ENCODE measurements at places on chromosomes 1 and 21. TPM values are rescaled to one million over a fixed set of nuclear protein-coding genes. Genes with fewer than 3 reads are reported as not detected.
A peak's percentile ranks its signal among the peaks of the same experiment; 100 is the strongest.

DNA sequence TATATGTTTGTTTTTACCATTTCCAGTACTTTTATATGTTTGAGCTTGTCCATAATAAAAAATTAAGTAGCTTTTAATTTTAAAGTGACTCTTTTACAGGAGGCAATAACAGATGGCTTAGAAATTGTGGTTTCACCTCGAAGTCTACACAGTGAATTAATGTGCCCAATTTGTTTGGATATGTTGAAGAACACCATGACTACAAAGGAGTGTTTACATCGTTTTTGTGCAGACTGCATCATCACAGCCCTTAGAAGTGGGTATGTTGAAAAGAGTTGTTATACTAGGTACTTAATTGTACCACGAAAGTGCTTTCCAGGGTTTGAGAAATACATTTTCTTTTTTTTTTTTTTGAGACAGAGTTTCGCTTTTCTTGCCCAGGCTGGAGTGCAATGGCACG, 46.1 kb downstream of the RNF2 start:
- H3K36me3 ChIP-seq = peaks cover 36% of the 10 kb centered on the region
- peaks cover 1% of the 10 kb centered on the region for H3K4me1 ChIP-seq
- no peak overlapping the region for H3K4me3 ChIP-seq
- no peak for DNase-seq
- H3K27ac ChIP-seq = no peak overlapping the region

DNA sequence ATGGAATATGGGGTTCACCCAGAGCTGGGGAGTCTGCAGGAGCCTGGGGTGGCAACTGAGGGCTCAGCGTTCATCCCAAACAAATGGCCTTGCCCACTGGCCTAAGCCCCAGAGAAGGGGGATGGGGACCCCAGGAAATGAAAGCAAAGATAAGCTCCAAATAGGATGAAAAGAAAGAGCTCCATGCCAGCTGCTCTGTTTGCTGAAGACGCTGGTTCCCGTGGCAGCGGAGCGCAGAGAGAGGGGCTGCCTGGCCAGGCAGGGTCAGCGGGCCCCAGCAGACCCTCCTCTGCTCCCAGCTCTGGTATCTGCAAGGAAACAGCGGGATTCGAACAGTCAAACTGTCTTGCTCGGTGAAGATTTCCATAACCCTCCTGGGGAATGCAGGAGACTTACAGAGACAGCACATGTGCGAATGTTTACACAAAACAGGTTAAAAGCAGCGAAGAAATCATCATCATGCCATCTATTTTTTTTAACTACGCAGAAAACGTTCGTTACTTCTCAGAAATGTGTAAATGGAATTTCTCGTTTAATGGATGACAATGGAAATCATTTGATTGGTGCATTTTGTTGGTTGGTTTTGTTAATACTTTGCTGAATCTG, 94.4 kb downstream of the PDE9A start:
- no peak overlapping the region for H3K27ac ChIP-seq
- H3K4me3 ChIP-seq = no peak overlapping the region
- H3K4me1 ChIP-seq = peaks cover 22% of the 10 kb centered on the region
- H3K36me3 ChIP-seq = no peaks in the 10 kb centered on the region
- no peak for DNase-seq
- no peaks in the 10 kb centered on the region for H3K27me3 ChIP-seq

DNA sequence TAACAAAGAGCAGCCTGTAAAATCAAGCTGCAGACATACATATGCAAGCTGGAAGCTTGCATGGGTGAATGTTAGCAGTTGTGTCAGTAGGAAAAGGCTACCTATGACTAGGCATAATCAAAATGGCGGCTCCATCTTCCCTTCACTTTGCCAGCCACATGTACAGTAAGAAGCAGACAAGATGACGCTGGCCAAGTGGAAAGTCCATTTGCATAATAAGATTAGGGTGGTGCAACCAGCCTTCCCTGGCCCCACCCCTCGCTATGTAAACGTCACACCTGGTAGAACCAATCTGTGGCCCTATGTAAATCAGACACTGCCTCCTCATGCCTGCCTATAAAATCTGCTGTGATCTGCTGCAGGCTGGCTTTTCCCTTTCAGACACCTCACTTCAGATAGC, 171.9 kb upstream of the USP25 start:
- H3K27ac ChIP-seq = no peak overlapping the region
- H3K4me3 ChIP-seq = no peak overlapping the region
- DNase-seq = no peak
- H3K36me3 ChIP-seq = peaks cover 2% of the 10 kb centered on the region

DNA sequence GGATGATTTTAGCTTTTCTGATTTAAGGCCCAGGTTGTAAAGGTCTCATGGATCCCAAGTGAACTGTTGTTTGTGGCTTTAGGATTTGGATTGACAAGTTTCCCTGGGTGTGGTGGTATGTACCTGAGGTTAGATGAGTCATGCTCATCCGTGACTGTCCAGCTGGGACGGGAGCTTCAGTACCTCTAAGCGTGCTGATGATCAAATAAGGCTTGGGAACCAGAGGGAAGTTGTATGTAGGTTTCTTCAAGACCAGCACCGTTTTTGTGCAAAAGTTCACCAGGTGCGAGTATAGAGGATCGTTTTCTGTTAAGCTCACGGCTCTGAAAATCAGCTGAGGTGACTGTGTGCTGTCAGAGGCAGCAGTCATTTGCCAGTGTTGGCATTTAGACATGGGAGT, 19.8 kb downstream of the PLA2G2E start:
- no peak overlapping the region for H3K27ac ChIP-seq
- H3K36me3 ChIP-seq = peaks cover 38% of the 10 kb centered on the region
- no peaks in the 10 kb centered on the region for H3K27me3 ChIP-seq
- H3K4me1 ChIP-seq = no peaks in the 10 kb centered on the region
- H3K4me3 ChIP-seq = no peak overlapping the region
- no peak for DNase-seq

DNA sequence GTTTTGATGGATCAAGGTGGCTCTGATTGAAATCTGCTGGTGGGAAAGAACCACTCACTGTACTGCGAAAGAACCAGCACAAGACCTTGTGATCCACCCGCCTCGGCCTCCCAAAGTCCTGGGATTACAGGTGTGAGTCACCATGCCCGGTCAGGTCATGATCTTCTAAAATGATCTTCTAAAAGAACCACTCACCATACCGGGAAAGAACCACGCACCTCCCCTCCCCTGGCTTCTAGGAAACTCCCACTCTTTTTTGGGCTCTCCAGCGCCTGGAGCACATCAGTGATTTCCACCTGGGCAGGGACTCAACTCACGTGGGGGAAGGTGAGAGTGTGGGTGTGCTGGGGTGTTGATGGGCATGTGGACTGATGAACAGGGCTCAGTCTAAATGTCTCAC, 7.9 kb upstream of the RAB7B start:
- no peaks in the 10 kb centered on the region for H3K36me3 ChIP-seq
- DNase-seq = peak; percentile 35
- no peak overlapping the region for H3K4me3 ChIP-seq

GRCh38 chr1:180994262-180994661, 28.4 kb downstream of the STX6 start:
- no peak for DNase-seq
- H3K36me3 ChIP-seq = peaks cover 41% of the 10 kb centered on the region
- H3K4me3 ChIP-seq = no peak overlapping the region
- H3K27me3 ChIP-seq = no peaks in the 10 kb centered on the region
- peaks cover 2% of the 10 kb centered on the region for H3K4me1 ChIP-seq
- no peak overlapping the region for H3K27ac ChIP-seq

GRCh38 chr1:1272341-1273208, 1.1 kb downstream of the UBE2J2 start:
- peak overlapping the region; percentile 83 for H3K27ac ChIP-seq
- no peak for DNase-seq
- H3K4me1 ChIP-seq = peaks cover 36% of the 10 kb centered on the region
- H3K36me3 ChIP-seq = peaks cover 30% of the 10 kb centered on the region

The NFASC gene
- total RNA-seq = 0.37 TPM

DNA sequence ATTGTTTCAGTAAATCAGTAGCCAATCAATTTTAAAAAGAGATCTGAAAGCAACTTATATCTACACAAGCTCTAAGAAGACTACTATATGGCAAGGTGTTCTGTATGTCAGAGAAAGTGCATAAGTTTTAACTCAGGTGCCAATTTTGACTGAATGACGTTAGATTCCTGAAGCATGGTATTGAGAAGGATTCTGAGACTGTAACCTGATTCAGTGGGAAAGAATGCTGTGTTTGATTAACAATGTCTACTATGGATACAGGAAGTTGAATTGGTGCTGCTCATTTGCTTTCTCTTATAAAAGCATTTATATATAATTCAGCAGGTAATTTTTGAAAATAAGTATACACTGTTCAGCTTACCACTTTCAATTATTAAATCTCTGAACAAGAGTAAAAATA, 156.3 kb downstream of the PAPPA2 start:
- H3K27ac ChIP-seq = no peak overlapping the region
- no peaks in the 10 kb centered on the region for H3K27me3 ChIP-seq
- DNase-seq = no peak
- H3K4me1 ChIP-seq = no peaks in the 10 kb centered on the region
- no peaks in the 10 kb centered on the region for H3K36me3 ChIP-seq

GRCh38 chr1:156102633-156103511, 11.6 kb upstream of the LMNA start:
- H3K27me3 ChIP-seq = peaks cover 21% of the 10 kb centered on the region
- H3K4me1 ChIP-seq = peaks cover 71% of the 10 kb centered on the region
- DNase-seq = no peak
- no peaks in the 10 kb centered on the region for H3K36me3 ChIP-seq
- H3K4me3 ChIP-seq = no peak overlapping the region
- H3K27ac ChIP-seq = no peak overlapping the region

The TMOD4 gene
- 2.3 TPM for total RNA-seq

DNA sequence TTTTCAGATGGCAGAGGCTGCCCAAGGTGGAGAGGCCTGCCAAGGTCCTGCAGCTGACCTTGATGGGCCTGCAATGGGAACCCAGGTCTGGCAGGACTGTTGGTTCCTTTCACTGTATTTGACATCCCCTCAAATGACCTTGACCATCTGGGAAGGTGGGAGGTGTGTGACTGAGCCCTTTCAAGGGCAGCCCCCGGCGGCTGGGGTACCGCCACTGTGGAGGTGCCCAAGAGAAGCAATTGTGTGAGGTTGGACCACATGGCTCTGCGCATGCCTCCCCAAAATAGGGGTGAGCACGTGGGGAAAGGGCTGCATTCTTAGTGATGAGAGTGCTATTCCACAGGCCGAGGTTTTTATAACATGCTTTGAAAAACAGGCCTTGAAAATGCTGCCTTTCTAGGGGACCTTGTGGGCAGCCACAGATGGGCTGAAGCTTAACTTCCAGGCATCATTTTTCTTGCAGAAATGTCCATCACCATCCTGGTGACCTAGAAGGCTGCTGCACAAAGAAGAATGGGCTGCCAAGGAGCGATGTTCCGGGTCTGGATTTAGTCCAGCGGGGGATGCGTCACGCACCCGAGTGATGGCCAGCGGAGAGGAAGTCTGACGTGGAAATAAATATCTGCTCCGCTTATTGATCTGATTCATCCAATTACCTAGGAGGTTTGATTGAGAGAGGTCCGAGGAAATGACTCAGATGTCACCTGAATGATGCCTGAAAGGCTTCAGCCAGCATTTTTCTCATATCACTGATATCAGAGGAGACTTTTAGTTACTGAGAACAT, 16.5 kb upstream of the UTS2 start:
- no peak overlapping the region for H3K4me3 ChIP-seq
- H3K36me3 ChIP-seq = no peaks in the 10 kb centered on the region
- H3K27ac ChIP-seq = no peak overlapping the region

GRCh38 chr1:48674641-48675040, 102.0 kb downstream of the BEND5 start:
- no peaks in the 10 kb centered on the region for H3K36me3 ChIP-seq
- no peak overlapping the region for H3K4me3 ChIP-seq
- DNase-seq = no peak
- peaks cover 29% of the 10 kb centered on the region for H3K27me3 ChIP-seq

- H3K27ac ChIP-seq = no peak overlapping the region
- peaks cover 10% of the 10 kb centered on the region for H3K27me3 ChIP-seq
- H3K4me1 ChIP-seq = no peaks in the 10 kb centered on the region
- H3K36me3 ChIP-seq = no peaks in the 10 kb centered on the region
- DNase-seq = no peak
Observed at GRCh38 chr1:170284016-170284415, 138.3 kb downstream of the NTMT2 start.

The FOXO6 gene
- 0.19 TPM for total RNA-seq

DNA sequence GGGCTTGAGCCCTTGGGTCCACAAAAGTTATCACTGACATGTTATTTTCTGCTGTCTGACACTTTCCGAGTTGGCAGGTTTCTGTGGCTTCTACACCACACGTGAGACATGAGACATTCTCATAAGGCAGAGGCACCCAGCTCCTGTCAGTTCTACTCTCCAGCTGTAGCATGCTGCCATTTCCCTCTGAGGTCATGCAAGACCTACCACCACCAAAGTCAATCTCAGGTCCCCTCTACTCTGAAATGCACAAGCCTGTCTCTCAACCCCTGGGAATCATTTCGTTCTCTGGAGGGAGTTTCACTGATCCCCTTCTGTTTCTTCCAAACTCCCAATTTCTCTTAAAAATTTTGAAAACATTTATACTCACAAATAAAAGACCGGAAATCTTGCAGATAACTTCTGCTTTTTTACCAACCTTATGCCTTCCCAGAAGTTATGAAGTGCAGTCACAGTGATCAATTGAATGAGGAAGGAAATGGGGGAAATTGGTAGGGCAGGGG, 39.5 kb upstream of the CR2 start:
- peak overlapping the region; percentile 21 for H3K27ac ChIP-seq
- no peak overlapping the region for H3K4me3 ChIP-seq
- H3K4me1 ChIP-seq = peaks cover 34% of the 10 kb centered on the region

DNA sequence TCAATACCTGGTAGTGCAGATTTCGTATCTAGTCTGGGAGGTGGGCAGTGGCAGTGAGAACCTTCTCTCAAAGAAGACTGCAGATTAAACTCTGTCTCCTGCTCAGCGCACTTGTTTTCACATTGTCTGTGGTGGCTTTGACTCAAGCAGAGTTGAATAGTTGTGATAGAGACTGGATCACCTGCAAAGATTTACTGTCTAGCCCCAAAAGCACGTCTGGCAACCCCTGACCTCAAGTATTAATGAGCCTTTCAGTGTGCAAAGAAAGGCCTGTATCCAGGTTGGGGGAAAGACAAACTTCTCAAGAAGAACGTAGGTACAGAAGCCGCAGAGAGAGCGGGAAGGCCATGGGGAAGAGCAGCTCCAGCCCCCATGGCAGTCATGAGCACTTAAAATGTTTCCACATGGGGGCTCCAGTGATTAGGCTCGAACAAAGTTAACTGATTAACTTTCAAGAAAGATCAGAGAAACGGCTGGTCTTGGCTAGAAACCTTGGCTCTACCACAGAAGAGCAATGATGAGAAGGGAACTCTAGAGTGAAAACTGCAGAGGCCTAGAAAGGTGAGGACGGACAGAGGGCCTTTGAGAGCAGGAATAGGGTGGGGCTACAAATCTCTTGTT, 15.2 kb downstream of the HENMT1 start:
- H3K4me3 ChIP-seq = peak overlapping the region; percentile 67
- H3K4me1 ChIP-seq = peaks cover 48% of the 10 kb centered on the region
- H3K27ac ChIP-seq = peak overlapping the region; percentile 97
- DNase-seq = no peak
- H3K27me3 ChIP-seq = no peaks in the 10 kb centered on the region

DNA sequence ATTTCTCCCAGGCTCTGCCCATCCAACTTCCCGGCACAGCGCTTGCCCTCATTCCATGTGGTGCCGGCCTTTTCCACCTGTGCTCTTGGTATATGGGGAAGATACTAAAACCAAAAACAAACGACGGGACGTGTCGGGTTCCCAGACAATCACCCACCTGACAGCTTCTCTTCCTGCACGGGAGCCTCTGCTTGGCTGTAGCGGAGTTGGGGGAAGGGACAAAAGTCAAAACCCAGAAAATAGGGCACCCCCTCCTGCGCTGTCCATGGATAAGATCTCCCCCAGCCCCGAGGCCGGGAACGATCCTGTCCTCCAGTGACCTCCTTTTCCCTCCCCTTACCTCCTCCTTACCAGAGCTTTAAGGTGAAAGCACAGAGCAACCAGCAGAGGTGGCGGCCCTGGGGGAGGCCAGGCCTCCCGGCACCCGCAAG, 640 bp downstream of the JTB start:
- H3K4me1 ChIP-seq = peaks cover 43% of the 10 kb centered on the region
- peak overlapping the region; percentile 98 for H3K27ac ChIP-seq
- peak overlapping the region; percentile 98 for H3K4me3 ChIP-seq
- peaks cover 42% of the 10 kb centered on the region for H3K36me3 ChIP-seq
- no peak for DNase-seq
